ENCODE measurements at places on chromosomes 3 and 15. TPM values are rescaled to one million over a fixed set of nuclear protein-coding genes. Genes with fewer than 3 reads are reported as not detected.

GOLGA6L1 gene
- total RNA-seq: not detected

ZPLD1 gene
- total RNA-seq: 1.9 TPM

ROBO1 gene
- total RNA-seq: 90.7 TPM

CFAP20DC gene
- 9.5 TPM for total RNA-seq

MUC20 gene
- 15.7 TPM for total RNA-seq

FRMD4B gene
- total RNA-seq: 60.3 TPM

DNAJA4 gene
- 30.6 TPM for total RNA-seq

CHDH gene
- 9.1 TPM for total RNA-seq

CTXN2 gene
- not detected for total RNA-seq

PCSK6 gene
- 48.1 TPM for total RNA-seq

SLC22A13 gene
- 0.27 TPM for total RNA-seq

DOCK3 gene
- total RNA-seq: 13.9 TPM

THPO gene
- total RNA-seq: not detected

CNTN3 gene
- total RNA-seq: 22.3 TPM

SEMA3G gene
- total RNA-seq: 9.6 TPM

CIB2 gene
- 14.4 TPM for total RNA-seq

BCL2A1 gene
- 1.5 TPM for total RNA-seq

CYP1A2 gene
- total RNA-seq: not detected

TRPM1 gene
- 52.6 TPM for total RNA-seq

ARRDC4 gene
- 14.1 TPM for total RNA-seq

TGFBR2 gene
- total RNA-seq: 72.4 TPM

HDGFL3 gene
- total RNA-seq: 107 TPM

PAK2 gene
- total RNA-seq: 59.7 TPM

SECISBP2L gene
- 95.1 TPM for total RNA-seq

MLF1 gene
- 20.2 TPM for total RNA-seq

CDCP1 gene
- 2.2 TPM for total RNA-seq

NMNAT3 gene
- total RNA-seq: 21.2 TPM

HYAL1 gene
- total RNA-seq: 1.1 TPM

STRC gene
- 5.1 TPM for total RNA-seq

SERINC4 gene
- total RNA-seq: 3.8 TPM

TIMMDC1 gene
- total RNA-seq: 35.7 TPM

CLDN1 gene
- 9.4 TPM for total RNA-seq

GP9 gene
- 1.2 TPM for total RNA-seq

COL6A5 gene
- total RNA-seq: 0.16 TPM

DUOXA1 gene
- total RNA-seq: 2.0 TPM

ADAMTS9 gene
- 77.6 TPM for total RNA-seq

PLA1A gene
- total RNA-seq: 1.3 TPM

LRRC34 gene
- 17.3 TPM for total RNA-seq

UROC1 gene
- 0.11 TPM for total RNA-seq

FEZF2 gene
- 14.3 TPM for total RNA-seq

SELENOK gene
- total RNA-seq: 42.9 TPM

PPP1R14D gene
- total RNA-seq: not detected

STRIT1 gene
- not detected for total RNA-seq

ITPKA gene
- total RNA-seq: 2.6 TPM

GP5 gene
- 1.1 TPM for total RNA-seq

BTBD1 gene
- total RNA-seq: 112 TPM

MORC1 gene
- not detected for total RNA-seq

SAMD7 gene
- total RNA-seq: 22.0 TPM
